ENCODE measurements at places on chromosomes 1 and 21.

DNA sequence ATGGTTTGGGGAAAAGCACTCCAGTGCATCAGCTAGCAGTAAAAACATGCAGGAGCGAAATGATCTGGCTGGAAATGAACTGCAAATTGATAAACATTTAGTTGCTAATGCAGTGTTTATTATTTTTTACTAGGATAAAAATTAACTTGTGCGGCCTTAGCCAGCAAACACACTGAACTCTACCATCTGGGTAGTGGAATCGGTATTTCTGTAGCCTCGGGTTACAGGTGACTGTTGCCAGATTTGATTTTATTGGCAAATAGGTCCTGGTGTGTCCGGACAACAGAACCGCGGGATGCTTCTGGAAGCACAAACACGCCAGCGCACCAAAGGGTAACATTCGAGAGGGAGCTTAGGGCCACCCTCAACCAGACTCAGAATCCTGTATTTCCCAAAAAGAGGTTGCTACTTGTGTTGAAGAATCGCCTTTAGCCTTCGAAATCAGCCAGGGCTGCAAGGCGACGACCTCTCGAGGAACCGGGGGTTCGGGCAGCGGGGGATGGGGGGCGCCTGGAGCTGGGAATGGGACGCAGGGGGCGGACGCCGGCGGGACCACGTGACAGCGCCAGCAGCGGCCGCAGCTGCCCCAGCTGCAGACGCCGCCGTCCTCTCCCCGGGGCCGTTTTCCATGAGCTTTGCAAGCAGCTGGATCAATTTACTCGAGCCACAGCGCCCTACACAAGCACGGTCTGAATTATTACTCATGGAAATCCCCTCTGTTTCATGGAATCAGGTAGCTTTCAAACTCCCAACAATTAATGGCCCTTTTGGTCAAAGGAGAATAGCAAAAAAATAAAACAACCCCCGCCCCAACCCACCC, 158.8 kb downstream of the TOMM20 start:
- no peak for DNase-seq

DNA sequence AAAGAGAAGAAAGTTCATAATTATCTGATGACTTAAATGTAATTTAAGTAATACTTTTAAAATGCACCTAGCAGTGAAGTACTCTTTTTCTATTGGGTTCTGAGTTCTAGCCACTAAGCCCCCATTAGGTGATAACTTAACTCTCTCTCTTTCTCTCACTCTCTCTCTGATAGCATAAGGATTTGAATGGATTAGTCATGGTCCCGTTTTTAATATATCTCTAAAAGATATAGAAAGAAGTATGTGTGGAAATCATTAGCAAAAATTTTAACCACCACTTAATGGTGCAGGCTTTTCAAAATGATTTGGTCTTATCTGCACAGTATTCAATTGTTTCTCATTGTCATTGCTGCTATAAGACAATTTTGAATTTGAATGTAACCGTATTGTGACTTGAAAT, 78.2 kb downstream of the RWDD3 start:
- DNase-seq = no peak

- no peak for DNase-seq
Observed at GRCh38 chr21:35359076-35359475, 310.0 kb upstream of the RUNX1 start.

GRCh38 chr1:180415985-180416633, 86.3 kb downstream of the ACBD6 start:
- no peak for DNase-seq

DNA sequence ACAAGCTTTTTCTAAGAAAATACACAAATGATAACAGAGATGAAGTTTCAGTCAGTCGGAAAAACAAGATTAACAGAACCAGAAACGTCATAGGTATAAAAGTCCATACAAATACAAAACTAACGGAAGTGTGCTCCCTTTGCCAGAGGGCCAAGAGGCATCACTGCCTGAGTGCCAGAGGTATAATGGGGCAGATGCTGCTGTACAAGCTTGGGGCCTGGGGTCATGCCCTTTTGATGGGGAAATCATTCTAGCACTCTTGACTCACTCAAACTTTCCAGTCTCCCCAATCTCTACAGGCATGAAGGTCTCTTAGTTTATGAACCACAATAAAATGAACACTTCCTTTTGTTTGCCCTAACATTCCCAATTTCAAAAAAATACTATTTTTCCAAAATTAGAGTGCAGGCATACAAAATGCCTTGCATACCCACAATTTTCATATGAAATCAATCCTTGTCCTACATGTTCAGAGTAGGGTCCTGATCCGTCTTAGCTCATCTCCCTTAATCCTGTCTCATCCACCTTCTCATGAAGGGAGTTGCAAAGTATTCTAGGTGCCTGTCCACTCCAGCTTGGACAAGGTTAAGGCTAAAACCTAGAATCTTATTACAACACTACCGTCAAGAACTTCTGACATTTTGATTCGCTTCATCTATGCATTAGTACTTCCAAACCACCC, 1.5 kb downstream of the RPL22 start:
- no peak for DNase-seq

GRCh38 chr1:223258751-223259198, 105.2 kb downstream of the SUSD4 start:
- no peak for DNase-seq

DNA sequence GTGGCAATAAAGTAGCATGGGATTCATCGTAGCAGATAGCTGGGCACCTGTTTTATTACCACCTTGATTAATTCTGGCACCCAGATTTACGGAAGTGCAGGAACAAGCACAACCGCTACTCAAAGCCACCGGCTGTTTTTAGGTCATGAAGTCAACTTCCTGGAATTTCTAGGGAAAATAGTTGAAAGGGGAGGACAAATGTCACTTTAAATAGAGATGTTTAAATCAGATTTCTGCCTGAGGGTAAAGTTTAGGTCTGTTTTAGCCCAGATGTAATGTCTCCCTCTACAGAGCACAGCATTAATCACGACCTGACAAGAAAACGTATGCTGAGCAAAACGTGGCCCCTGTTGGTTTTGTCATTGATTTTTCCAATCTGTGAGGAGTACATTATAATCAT, 8.0 kb downstream of the ADGRL2 start:
- DNase-seq = no peak

DNA sequence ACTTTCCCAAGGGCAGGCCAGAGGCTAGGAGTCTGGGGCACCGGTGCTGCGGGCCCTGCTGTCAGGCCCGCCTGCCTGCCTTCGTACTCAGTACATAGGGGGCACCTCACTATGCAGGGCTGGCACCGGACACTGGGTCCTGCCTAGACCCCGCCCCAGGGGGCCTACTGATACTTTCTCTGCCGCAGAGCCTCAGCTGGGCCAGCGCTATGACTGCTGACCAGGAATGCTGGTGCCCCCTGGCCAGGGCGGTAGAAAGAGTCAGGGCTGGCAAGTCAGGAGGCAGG, 128.7 kb upstream of the VAMP3 start:
- DNase-seq = no peak

DNA sequence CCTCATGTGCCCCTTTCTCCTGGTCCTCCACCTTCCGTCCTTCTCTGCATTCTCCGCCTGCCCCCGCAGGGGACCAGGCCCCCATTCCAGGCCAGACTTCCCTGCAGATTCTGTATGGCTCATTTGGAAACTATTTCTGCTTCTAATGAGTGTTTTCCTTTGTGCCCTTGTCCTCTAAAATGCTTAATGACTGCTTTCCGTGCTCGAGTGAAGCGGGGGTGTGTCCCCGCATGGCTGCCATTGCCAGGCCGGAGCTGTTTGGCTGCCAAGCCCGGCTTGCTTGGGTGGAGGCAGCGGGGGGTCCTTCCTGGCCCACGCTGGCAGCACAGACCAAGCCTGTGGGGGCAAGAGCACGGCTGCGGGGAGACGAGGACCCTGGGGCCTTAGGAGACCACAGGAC, 299.3 kb upstream of the VAMP3 start:
- DNase-seq = no peak

GRCh38 chr1:15785683-15786082, 21.8 kb downstream of the UQCRHL start:
- DNase-seq = no peak

GRCh38 chr1:111404588-111404987, 22.9 kb downstream of the OVGP1 start:
- DNase-seq = no peak

- no peak for DNase-seq
Observed at GRCh38 chr1:71414179-71414578, 333.3 kb upstream of the ZRANB2 start.

DNA sequence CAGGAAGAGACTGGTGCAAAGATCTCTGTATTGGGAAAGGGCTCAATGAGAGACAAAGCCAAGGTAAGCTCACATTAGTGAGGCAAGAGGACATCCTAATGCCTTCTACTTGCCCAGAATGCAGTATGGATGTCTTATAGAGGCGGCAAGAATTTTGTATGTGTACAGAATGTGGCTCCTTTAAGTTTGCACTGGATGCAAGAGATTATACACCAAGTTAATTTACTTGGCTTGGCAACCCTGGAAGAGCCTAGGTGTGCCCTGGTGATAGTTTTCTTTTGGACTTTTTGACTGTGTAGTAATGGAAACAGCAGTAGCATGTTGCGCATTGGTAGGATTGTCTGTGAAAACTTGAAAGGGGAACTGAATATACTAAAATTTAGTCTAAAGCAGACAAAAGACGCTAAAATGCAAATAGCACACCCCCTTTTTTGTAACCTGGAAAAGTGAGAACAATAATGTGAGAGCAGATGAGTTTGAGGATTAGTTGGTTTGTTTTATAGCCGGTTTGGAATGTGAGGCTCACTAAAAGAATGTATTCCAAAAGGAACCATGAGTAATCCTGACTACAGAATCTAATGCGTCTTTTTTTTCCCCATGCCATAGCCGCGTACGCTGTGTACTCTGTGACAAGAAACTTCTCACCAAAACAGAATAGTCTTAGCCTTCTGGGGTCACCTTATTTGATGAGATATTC, 18.1 kb downstream of the KHDRBS1 start:
- DNase-seq = no peak
